ENCODE measurements at places on chromosomes 11 and 22.

- no peak for DNase-seq
Measured at GRCh38 chr11:63015521-63016215, at the start of gene SLC22A8. TSS of gene SLC22A8 (minus strand) at chr11:63015841. CDS start at chr11:63014958, 883 bp downstream.

DNA sequence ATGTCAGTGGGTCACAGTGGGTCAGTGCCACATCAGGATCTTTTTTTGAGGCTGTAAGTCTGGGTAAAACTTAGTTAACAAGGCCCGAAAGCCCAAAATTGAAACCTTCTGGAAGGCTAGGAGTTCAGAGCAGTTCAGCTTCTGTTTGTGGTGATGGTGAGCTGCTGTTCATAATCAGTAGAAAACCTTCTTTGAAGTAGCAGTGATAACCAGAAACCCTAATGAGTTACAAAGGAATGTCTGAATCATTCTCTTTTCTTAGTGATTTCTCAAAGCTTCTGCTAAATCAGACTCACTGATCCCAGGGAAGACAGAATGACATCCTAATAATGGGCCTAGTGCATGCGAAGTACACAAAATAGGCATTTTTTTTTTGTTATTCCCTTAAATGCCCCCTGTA lies 124.7 kb downstream of the PARVA start:
- no peak for DNase-seq

GRCh38 chr22:38271927-38272372 lies 860 bp downstream of the TMEM184B start:
- DNase-seq: no peak

- DNase-seq: no peak
Measured at GRCh38 chr11:60281485-60281884, 1.0 kb downstream of the MS4A4A start.

GRCh38 chr11:67308031-67308866 lies 4.9 kb downstream of the SSH3 start:
- DNase-seq: no peak

DNA sequence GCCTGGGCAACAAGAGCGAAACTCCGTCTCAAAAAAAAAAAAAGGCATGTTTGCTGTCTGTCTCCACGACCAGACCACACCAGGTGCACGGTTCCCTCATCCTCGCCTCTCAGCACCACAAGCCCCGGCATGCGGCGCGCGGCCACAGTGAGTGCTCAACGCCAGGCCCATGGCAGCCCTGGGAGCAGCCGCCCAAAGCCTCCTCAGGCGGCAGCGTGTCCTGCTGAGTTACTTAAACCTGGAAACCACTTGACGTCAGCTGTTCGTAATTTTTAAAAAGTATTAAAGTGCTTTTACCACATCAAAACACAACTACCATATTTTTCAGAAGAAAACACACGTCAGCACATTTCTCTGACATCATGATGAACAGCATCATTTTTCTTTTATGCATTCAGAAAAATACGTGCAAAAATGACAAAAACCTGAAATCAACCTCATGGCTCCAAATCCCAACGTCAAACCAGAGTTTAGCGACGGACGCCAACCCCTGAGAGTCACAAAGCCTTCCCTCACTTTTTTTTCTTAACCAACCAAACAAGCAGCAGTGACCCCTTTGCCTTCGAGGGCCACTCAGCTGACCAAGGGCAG lies 2.1 kb downstream of the DEAF1 start:
- DNase-seq: no peak

GRCh38 chr11:70556884-70557741 lies 158.8 kb downstream of the CTTN start:
- no peak for DNase-seq

GRCh38 chr11:64230985-64231365 lies 627 bp downstream of the DNAJC4 start:
- no peak for DNase-seq

GRCh38 chr22:31933816-31934482 lies 10.4 kb upstream of the YWHAH start:
- DNase-seq: no peak

DNA sequence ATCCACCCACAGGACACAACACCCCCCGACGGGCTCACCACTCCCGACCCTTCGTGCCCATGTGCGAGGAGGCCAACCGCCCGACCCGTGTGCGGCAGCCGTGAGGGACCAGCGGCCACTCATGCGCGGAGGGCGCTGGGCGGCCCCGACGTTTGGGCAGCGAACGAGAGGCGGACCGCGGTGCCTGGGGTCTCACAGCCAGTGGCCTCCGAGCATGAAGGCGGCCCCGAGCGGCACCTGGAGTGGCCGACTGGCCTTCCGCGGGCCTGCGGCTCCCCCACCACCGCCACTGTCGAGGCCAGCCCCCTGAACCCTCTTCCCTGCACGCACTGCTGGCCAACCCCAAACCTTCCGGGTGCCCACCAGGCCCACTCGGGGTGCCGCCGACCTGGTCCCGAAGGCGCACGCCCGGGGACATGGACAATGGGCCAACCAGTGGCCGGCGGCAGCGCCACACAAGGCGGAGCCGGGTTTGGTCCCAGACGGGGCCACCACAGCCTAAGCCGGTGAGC lies 4274.9 kb upstream of the OR11H1 start:
- no peak for DNase-seq

GRCh38 chr11:112903340-112903739 lies 57.9 kb upstream of the NCAM1 start:
- no peak for DNase-seq

- DNase-seq: no peak
Measured at GRCh38 chr22:30223303-30223702, 23.3 kb downstream of the LIF start.

DNA sequence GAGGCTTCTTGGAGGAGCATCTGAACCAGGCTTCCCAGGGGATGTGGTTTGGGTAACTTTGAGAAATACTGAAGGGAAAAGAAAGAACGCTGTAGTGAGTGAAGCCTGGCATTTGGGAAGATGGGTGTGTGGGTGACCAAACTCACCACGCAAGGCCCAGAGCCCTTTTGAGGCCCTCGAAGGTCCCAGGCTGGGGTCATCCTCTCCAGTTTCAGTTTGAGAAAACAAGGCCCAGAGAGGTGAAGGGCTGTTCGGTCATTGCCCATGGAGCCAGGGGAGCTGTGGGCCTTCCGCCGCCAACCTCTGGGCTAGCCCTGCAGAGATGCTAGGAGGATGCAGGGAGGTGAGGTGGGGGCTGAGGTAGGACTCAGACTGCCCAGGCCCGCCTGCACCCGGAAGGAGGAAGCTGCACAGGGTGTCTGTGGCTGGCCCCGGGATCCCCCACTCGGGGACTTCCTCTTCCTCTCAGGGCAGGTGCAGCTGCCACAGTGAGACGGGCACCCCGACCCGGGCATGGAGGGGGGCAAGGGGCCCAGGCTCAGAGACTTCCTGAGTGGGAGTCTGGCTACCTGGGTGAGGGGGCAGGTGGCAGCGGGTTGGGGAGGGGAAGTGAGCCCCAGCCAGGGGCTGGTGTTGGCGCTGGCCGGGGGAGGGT lies at the start of gene CCDC88B:
Gene CCDC88B (plus strand): TSS at position 451 of the 655 bp plus-strand sequence. CDS start 63 bp downstream, at position 514.
- no peak for DNase-seq

DNA sequence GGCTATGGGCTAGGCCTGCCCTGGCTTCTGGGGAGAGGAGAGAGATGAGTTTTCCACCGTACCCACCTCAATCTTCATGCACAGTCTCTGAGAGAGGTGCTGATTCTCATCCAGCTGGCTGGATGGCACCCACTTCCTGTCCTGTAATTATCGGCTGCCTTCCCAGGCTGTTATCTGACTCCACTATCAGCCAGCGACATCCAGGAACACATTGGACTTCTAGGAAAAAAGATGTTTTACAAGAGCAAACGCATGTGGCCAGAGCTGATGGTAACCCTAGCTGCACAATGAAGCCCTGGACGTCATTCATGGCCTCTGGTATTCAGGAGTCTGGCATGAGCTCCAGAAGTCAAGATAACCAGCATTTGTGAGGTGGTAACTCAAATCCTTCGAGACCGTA lies 137.4 kb downstream of the EHF start:
- no peak for DNase-seq

- DNase-seq: no peak
Measured at GRCh38 chr11:67451658-67451976, 912 bp downstream of the GPR152 start.

Measured in NCI-H524 treated with DMSO at 0.1 percent for 48 hours (cell line).